ENCODE measurements at places on chromosomes 12 and 14.

DNA sequence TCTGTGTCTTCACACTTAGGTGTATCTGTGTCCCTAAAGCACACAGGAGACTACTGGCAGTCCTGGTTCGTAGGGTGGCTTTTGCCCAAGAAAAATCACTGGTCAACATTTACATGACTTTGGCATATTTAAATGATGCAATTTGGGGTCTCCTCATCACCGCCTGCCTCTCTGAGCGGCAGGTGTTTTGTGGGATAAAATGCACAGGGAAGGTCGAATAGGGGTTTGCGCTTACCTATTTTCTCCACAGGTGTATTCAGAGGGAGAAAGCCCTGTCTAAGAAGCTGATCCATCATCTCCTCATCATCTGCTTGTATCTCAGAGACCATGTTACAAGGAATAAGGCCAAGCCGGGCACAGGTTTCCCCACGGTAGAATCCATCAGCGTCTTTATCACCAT, 74.7 kb downstream of the PIWIL1 start:
- no peak for DNase-seq

GRCh38 chr14:72776701-72777261, 117.1 kb downstream of the DPF3 start:
- DNase-seq: no peak

DNA sequence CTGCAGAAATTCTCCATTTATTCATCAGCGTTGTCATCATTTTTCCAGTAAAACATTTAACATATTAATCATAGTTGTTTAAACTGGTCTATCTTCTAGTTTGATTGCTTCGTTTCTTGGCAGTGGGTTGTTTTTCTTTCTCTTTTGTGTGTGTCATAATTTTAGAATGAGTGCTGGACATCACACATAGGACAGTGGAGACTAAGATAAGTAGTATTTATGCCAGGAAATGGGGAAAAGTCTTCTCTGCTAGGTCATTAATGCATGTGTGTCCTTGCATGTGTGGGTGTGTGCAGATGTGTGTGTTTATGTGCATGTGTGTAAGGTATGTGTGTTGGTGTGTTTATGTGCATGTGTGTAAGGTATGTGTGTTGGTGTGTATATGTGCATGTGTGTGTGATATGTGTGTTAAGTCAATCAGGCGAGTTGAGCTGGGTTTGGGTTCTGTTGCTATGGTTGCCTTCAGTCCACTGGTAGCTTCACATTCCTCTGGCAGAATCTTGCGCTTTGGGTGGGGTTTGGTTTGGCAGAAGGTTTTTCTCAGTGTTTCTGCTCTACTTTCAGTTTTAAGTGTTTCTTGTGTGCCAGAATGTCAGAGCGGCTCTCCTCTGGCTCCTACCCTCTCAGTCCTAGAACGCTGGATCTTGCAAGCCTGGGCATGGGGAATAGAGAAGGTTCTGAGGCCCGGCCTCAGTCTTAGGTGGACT, 7.8 kb upstream of the ADGRD1 start:
- DNase-seq: no peak

GRCh38 chr12:114920771-114921554, 237.0 kb upstream of the TBX3 start:
- no peak for DNase-seq

GRCh38 chr12:33609910-33610309, 170.3 kb upstream of the SYT10 start:
- DNase-seq: no peak

- DNase-seq: no peak
These were observed 36.3 kb downstream of the DTX1 start for GRCh38 chr12:113092607-113093408.

DNA sequence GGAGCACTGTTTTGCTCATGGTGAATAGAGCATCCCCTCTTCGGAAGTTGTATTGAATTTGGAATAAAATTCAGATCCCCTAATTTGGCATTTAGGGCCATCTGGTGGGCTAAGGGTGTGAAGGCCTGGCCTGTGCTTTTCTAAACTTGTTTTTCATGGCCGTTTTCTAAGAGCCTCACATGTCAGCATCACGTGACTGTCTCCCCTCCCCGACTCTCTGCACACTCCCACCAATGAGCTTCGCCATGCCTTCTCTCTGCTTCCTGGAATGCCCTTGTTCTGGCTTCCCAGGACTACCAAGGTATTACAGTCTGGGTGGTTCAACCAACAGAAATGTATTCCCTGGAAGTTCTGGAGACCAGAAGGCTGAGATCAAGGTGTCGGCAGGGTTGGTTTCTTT, 85.3 kb downstream of the PRIMA1 start:
- DNase-seq: no peak

DNA sequence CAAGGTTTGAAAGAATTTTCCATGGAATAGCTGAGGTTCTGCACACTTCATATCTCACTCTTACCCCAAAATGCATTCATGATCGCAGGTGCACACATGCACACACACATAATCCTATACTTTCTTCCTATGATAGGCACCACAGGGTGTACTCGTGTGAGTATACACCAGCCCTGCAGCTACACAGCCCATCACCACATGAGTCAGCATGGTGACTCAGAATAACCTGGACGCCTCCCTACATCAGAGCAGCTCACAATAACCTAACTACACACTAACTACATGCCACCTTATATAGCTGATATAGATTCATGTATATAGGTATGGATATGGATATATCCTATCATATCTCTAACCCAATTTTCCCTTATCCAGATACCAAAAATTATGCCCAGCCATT, 850.2 kb upstream of the TMEM132C start:
- DNase-seq: peak; percentile 1

DNA sequence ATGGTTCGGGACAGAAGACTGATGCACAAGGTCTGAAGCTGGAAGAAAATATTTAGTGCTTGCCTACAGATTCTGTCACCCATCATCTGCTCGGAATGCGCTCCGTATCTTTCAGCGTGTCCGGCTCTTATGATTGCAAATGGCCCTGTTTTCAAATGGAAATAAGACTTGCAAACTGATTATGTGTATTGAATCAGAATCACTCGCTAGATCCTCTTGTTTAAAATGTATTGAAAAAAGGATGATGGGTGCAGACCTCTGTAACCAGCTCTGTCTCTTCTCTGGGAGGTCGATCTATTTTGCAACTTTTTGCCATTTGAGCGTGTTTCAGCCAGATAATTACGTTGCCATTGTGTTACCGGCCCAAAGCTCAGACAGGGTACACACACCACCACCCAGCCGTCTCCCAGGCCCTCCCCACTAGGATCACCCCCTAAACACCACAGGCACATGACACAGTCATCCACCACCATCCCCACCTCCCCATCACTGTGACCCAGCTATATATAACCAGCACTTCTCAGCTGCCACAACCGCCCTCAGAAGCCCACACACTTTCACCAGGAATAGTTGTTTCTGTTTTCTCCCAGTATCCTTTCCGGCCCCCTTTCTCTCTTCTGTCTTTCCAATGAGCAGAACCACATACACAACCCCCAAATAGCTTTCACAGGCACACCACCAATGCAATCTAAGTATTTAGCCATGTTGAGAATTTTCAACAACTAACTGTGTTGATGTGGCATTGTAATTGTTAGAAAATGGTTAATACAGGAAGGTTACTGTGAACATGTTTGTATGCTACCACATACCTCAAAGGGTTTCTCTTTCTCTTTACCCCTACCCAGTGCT, 10.7 kb downstream of the NKX2-1 start:
- no peak for DNase-seq

GRCh38 chr12:24960222-24960855, 11.4 kb upstream of the BCAT1 start:
- peak; percentile 80 for DNase-seq

DNA sequence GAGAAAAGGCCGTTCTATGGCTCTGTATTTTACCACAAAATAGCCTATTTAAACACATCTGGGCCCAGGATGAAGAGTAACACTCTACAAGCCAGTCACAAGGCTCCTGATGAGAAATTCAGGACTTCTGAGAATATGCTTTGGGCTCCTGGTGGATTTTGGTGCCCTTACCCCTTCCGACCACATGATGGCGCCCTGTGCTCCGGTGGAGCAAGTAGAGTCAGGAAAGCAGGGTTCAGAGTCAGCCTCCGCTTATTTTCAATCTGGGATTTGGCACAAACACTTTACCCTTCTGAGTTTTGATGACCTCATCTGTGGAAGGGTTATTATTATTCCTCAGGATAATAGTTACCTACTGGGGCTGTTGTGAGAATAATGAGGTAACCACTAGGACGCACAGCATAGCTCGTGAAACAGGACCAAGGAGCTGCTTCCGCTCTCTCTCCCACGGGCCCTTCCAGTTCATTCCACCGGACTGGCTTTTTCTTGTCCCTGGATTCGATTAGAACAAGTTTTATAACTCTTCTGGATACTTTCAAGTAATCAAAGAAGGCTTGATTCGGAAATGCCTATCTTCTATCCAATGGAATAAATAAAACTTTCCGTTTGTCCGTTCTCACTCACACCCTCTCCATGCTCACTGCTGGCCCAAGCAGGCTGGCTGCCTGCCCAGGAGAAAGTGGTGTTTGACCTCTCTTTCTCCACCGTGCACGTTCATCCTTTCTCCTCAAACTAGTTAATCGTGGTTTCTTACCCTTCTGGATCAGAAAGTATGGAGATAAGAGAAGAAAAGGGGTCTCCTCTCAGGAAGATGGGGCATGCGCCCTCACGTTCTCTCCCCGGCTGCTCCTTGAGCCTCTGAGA, 104.6 kb downstream of the GALC start:
- DNase-seq: peak; percentile 36

GRCh38 chr12:88063375-88063774, 34.2 kb upstream of the C12orf50 start:
- DNase-seq: peak; percentile 2

DNA sequence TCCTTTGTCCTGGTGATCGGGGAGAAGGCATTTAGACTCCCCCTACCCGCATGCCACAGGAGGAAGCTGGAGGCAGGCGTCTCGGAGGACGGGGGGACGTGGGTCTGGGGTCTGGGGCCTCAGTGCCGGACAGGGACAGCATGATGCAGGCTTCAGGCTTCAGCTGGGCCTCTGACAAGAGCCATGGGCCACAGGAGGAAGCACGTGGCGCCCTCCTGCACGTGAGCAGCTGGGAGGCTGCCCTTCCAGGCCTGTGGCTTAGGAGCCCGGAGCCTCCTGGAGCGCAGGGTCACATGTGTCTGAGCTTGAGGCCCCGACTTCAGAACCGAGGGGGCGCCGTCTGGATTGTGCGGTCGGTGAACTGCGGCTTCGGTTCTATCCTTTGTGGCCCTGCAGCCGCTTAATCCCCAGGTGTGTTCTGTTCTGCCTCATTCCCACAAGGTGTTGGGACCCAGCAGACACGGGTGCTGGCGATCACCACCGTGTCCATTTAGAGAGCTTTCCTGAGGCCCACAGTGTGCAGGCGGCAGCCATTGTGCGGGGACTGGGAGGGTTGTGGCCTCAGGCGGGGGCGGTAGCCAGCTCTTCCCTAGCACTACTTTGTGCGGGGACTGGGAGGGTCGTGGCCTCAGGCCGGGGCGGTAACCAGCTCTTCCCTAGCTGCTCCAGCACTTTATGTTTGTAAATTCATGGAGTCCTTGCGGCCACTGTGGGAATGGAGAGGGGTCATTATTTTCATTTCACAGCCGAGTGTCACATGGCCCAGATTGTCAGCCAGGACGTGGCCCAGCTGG, 150.2 kb downstream of the ADGRD1 start:
- no peak for DNase-seq

- no peak for DNase-seq
These were observed 41.8 kb upstream of the COL2A1 start for GRCh38 chr12:48045965-48046518.

GRCh38 chr14:82626156-82627066, 1092.8 kb upstream of the SEL1L start:
- no peak for DNase-seq

GRCh38 chr12:53207042-53207441, at the start of gene ITGB7:
ITGB7 (minus strand) TSS chr12:53207251; CDS start chr12:53200443, 6,808 bp downstream.
- peak; percentile 86 for DNase-seq

DNA sequence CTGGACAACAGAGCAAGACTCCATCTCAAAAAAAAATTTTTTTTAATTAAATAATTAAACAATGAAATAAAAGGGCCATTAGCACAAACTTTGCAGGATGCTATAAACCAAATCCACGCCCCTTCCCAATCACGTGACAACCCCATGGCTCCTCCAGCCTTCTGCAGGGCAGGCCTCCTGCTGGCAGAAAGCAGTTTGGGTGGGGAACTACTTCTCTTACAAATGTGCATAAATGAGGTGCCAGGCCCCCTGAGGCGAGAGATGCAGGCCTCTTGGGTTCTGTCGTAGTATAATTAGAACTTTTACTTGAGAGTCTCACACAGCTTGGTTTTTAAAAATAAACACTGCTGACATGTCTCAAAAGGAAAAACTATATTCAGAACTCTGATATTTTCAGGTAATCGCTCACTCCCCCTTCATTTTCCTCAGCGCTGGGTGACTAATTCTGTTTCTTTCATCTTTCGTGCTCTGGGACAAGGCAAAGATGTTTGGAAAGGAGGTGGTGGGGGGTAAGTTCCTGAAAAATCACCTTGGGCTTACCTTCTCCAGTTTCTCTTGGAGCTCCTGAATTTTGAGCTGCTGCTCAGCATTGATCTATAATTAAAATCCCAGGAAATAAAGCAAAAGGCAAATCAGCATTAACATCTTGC, 101.7 kb downstream of the CIT start:
- no peak for DNase-seq

- DNase-seq: peak; percentile 92
These were observed 13.2 kb downstream of the PXN start for GRCh38 chr12:120252071-120252906.

DNA sequence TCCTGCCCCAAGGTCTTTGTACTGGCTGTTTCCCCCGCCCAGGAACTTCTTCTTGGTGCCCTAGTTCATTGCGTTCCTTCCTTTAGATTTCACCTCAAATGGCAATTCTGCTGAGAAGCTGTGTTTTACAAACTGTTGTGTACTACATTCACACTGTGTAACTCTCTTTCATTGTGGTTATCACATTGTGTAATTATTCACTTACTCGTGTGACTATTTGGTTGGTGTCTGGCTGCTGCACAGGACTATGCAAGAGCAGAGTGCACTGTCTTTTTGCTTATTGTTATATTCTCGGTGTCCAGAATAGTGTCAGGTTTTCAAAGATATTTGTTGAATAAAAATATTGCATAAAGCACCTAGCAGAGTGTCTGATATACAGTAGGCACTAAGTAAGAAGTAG, 177.2 kb upstream of the PRICKLE1 start:
- no peak for DNase-seq

- no peak for DNase-seq
These were observed 117.6 kb downstream of the SLC25A47 start for GRCh38 chr14:100440758-100441203.

- no peak for DNase-seq
These were observed 316.2 kb upstream of the NAV3 start for GRCh38 chr12:77514511-77514910.

DNA sequence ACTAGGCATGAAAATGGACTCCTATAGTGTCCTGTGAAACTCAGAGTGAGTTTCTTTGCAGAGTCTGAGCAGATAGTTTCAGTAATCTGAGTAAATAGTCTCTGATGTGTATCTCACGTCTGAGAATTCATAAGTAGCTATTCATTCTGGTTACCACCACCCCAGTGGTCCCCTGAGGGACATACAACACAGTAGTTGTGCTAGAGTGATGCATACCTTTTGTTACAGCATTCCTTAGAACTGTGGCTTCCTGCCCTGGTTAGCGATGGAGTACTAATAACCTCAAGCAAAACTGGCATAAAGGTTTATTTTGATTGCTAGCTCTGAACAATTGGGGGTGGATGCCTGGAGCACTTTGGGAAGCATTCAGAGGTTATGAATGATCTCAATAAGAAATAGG, 114.7 kb downstream of the DAAM1 start:
- no peak for DNase-seq

GRCh38 chr12:78431931-78432330, 432.6 kb upstream of the SYT1 start:
- DNase-seq: no peak

- DNase-seq: peak; percentile 9
These were observed 211.6 kb upstream of the SFSWAP start for GRCh38 chr12:131499160-131499863.
